Kidney (tissue), 22 donors: ENCODE measurements at places on chromosomes 1 and 21. TPM values are rescaled to one million over a fixed set of nuclear protein-coding genes. Genes with fewer than 3 reads are reported as not detected.

DNA sequence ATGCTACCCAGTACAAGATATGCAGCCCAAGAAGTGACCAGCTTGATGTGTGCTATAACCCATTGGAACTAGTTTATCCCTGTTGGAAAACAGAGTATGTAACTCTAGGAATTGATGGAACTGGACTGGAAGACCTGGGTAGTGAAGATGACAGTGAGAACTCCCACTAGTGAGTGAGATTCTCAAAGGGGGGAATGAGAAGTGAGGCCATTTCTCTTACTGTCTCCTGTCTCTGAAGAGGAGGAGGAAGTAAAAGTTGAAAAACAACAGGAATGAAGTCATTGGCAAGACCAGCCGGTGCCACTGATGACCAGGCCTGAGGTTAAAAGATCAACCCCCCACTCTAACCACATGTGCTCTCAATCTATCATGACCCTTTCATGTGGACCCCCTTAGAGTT is 20.9 kb downstream of the PLA2G2F start:
- peak; percentile 8 for DNase-seq

GRCh38 chr1:200452850-200453552 is 43.2 kb upstream of the ZNF281 start:
- no peak for DNase-seq

- no peak for DNase-seq
These were observed at the start of gene FCRL5 for GRCh38 chr1:157551694-157552693. Gene FCRL5 (minus strand): TSS chr1:157552515. CDS start chr1:157552362, 153 bp downstream.

GRCh38 chr1:12326986-12327385 is 97.2 kb downstream of the VPS13D start:
- no peak for DNase-seq

NDUFS5 gene
- 174 TPM for total RNA-seq

DNA sequence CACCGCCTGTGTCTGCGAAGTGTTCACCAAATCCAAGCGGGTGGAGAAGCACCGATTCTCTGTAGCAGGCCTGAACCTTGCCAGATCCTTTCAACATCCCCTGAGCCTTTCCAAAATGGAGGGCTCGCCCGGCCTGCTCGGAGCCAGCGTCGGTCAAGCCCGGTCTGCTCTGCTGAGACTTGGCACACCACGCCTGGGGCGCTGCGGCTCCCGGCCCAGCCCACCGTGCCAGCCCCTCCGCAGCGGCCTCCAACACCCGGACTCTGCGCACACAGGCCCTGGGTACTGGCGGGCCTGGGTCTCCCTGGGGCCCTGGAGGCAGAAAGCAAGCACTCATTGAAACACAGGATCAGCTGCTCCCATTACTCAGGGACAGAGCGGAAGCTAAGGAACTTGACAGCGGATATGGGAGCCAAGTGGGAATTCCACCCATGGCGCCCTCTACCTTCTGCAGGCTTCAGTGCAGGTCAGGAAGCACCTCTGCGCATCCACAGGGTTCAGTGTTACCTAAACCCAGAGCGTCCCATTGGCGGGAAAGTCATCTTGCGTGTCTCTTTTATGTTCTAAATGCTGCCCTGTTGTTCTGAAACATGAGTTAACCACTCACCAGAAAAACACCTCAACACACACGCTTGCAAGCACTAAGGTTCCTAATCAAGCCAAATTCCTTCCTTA is 159.9 kb downstream of the ZBTB18 start:
- DNase-seq = peak; percentile 38

GRCh38 chr1:171969813-171970212 is 128.5 kb downstream of the DNM3 start:
- DNase-seq = no peak

DNA sequence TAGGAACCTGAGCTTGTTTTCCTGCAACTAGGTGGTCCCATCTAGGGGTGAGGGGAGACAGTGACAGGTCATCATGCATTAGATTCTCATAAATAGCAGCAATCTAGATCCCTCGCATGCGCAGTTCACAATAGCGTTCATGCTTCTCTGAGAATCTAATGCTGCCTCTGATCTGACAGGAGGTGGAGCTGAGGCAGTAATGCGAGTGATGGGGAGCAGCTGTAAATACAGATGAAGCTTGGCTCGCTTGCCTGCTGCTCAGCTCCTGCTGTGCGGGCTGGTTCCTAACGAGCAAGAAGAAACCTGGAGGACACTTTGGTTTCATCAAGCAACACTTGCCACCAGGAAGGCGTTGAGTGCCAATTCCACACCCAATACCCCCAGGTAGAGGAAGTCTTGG is 95.1 kb upstream of the OLIG2 start:
- peak; percentile 84 for DNase-seq

GRCh38 chr1:232962761-232963745 is 12.6 kb downstream of the NTPCR start:
- DNase-seq = no peak

GRCh38 chr1:232754930-232755329 is 50.3 kb upstream of the MAP10 start:
- no peak for DNase-seq

DNA sequence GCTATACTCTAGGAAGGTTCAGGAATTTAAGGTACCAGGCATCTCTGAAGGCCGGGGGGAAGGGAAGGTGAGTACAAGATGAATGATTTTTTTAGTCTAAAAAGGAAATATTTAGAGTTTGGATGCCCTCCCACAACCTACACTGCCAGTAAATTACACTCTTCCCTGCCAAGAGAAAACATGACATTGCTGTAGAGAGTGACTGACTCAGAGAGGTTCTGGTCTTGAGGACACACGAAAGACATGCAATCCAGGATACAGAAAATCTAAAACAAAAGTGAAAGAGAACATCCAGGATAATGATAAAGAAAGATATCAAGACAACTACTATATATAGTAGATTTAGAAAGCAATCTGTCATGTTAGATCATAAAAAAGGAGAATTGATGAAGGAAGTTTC is 200.5 kb downstream of the TYW3 start:
- DNase-seq = no peak

- DNase-seq = no peak
These were observed 82.1 kb upstream of the DUSP10 start for GRCh38 chr1:221824025-221824424.

GRCh38 chr21:15277466-15277865 is 212.7 kb upstream of the NRIP1 start:
- no peak for DNase-seq

- DNase-seq = no peak
These were observed 21.2 kb upstream of the MTR start for GRCh38 chr1:236773919-236774318.

- no peak for DNase-seq
These were observed 3.1 kb upstream of the MMP23B start for GRCh38 chr1:1628754-1629429.

C1orf226 gene
- 15.2 TPM for total RNA-seq

TAL1 gene
- 6.5 TPM for total RNA-seq

- DNase-seq = no peak
These were observed 20.9 kb upstream of the LYPLAL1 start for GRCh38 chr1:219152751-219153150.

- DNase-seq = no peak
These were observed 15.9 kb upstream of the IFNLR1 start for GRCh38 chr1:24202987-24203386.

- peak; percentile 60 for DNase-seq
These were observed 576.2 kb downstream of the NEGR1 start for GRCh38 chr1:71706029-71706671.

- DNase-seq = no peak
These were observed 263.6 kb upstream of the USP24 start for GRCh38 chr1:55478742-55479141.

GRCh38 chr1:161727256-161727924 is 6.0 kb downstream of the FCRLB start:
- no peak for DNase-seq

DNA sequence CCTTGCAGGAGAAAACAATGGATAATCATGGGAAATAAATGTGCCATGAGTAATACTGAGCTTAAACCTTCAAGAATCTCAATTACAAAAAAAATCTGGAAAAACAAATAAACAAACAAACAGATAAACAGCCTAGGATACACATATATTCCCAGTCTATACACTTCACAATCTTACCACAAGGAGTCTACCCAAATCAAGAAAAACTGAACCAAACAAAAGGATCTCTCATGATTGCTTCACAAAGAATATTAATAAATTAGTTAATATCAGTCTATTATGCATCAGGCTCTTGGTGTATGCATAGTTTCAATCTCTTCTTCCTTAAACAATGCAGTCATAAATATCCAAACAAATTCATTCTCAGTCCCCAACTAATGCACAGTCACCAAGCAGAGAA is 3.2 kb upstream of the ESRRG start:
- no peak for DNase-seq
